ENCODE measurements at places on chromosomes 1 and 21.

DNA sequence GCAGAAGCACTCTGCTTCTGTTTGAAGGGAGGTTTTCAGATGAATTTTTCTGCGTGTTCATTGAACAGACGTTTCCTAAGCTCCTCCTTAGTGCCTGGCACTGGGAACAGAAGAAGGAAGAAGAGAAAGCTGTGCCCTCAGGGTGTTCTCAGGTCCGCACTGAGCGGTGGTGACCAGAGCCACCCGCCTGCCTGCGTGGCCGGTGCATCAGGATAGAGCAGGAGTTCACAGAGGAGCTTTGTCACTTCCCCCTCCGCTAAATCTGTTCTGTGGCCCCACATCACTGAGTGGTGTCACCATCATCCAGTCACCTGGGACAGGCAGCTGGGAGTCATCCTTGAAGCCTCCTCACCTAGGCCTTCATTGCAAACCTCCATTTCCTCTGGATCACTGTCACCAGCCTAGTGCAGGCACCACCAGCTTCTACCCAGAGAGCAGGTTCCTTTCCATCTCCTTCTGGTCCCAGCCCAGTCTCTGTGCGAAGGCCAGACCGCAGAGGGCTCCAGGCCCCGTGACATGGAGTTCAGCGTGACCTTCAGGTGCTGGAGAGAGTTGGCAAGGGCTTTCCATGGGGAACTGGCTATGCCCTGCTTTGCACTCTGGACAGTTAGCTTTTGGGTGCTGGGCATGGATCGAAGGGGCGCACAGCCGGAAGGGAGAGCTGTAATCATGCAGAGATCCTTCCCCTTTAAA is 21.7 kb downstream of the PARK7 start:
- DNase-seq, result no peak

DNA sequence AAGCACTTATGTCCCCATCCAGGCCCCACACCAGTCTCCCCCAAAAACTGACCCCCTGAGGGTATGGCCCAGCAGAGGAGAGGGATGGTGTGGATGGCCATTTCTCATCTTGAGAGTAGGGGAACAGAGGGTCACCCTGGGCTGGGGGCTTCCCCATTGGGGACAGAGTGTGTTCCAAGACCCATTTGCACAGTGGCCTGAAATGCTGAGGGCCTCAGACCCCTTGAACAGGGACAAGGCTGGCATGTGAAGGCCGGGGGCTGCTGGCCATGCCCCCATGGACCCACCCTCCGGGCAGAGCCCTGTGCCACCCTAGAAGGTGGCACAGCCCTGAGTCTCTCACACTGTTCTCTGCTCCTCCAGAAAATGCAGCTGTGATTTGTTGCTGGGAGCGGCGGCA is 8.0 kb downstream of the CTRC start:
- no peak for DNase-seq

DNA sequence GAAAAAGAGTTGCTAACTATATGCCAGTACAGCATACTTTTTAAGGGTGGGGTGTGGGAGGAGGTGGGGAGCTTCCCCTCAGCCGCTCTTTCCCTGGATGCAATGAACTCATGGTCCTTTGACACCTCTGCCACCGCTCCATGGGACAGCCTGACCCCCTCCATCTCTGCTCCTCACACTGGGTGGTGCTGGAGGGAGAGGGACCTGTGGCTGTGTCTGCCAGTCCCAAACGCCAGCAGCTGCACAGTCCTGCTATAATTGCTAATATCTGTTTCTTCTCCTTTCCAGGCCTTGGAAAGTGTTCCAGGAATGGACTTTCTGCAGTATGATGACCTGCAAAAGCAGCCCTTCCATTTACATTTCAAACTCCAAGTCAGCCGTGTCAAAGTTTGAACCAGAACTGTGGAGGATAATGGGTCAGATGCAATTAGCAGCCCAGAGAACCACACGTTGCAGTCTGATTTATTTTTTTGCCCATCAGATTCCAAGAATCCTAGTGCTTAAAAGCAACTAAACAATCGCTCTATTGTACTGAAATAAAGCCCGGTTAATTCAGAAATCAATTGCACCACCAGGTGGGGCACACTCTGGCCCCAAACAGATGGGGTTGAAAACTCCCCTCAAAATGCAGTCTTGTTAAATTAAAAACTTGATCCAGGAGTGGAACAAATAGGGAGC is 160.7 kb upstream of the LMO4 start:
- DNase-seq, result no peak

GRCh38 chr1:35448344-35448801 is 108.8 kb downstream of the KIAA0319L start:
- no peak for DNase-seq

GRCh38 chr21:25464275-25464674 is 143.0 kb downstream of the MRPL39 start:
- no peak for DNase-seq

GRCh38 chr1:100597784-100598183 is 59.8 kb downstream of the GPR88 start:
- no peak for DNase-seq
